CD4-positive, alpha-beta T cell treated with Interleukin-21 for 1 hour (primary cell): ENCODE measurements at places on chromosomes 6 and 20.

DNA sequence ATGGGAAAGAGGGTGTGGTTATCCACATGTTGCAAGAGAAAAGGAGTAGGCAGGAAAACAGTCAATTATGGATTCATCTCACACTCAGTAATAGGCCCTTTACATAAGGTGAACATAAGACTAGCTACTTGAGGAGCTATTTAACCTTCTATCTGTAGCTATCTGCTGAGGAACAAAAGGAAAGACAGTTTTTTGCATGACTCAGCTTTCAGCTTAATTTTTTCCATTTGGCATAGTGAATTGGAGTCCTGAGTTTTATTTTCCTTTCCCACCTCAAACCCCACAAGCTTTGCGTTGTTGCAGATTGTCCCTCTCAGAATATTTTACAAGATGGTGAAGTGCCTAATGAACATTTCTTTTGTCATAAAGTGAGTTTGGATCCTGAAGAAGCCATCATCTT is 32.4 kb downstream of the UBD start:
- DNase-seq: no peak

GRCh38 chr6:131398176-131398575 is 174.8 kb upstream of the ARG1 start:
- DNase-seq: no peak

DNA sequence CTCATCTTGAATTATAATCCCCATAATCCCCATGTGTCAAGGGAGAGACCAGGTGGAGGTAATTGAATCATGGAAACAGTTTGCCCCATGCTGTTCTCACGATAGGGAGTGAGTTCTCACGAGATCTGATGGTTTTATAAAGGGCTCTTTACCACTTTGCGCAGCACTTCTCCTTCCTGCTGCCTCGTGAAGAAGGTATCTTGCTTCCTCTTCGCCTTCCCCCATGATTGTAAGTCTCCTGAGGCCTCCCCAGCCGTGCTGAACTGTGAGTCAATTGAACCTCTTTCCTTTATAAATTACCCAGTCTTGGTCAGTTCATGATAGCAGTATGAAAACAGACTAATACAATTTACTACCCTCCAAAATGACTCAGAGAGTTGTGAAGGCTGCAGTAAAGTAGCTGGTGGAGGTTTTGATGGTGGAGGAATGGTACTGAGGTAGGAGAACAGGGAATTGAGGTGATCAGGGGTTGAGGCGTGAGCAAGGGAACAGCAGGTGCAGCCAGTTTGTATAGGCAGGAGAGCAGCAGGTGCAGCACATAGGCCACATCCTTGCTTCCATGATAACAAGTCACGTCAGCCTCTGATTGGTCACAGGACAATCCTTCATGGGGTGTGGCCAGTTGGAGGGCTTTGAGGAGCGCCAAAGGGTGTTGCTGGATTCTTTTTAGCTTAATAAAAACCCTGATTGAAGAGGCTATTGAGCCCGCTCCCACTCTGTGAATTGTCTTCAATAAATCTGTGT is 150.0 kb downstream of the CDC5L start:
- no peak for DNase-seq

- DNase-seq: no peak
Observed at GRCh38 chr20:20733943-20734342, 21.5 kb upstream of the RALGAPA2 start.

DNA sequence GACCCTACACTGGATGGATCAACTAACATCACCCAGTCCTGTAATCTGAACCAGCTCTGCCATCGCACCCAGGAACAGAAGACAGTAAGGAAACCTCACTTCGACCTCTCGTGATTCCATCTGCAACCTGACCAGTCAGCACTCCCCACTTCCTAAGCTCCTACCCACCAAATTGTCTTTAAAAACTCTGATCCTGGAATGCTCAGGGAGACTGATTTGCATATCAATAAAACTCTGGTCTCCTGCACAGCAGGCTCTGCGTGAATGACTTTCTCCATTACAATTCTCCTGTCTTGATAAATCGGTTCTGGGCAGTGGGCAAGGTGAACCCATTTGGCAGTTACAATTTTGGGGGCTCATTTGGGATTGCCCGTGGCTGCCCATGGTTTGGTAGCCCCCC is 18.3 kb upstream of the AGPAT4 start:
- DNase-seq: no peak

DNA sequence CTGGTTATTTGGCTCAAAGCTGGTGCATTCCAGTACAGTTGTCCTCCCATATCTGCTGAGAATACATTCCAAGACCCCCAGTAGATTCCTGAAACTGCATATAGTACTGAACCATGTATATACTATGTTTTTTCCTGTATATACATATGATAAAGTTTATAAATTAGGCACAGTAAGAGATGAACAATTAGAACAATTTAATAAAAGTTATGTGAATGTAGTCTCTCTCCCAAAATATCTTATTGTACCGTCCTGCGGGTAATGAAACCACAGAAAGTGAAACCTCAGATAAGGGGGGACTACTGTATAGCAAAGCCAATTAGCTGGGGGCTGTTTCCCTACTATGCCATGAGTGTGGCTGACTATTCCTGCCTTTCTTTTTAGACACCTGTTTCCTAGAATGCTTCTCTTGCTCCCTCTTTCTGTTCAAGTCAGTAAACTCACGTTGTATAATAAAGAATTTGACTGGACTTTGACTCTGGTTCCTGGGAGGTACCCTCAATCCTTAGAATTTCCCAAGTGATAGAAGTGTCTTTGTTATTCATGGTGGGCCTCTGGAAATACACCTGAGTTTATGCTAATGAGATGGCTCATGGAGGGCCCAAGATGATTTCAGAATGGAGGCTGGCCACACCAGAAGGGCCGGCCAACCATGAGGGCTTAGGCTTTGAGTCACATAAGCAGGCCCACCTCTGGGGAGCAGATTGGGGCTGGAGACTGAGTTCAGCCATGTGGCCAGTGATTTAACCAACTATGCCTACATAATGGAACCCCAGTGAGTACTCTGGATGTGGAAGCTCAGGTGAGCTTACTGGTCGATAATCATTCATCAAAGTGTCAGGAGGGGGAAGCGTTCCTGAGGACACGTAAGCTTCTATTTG is 689 bp upstream of the BLOC1S5 start:
- no peak for DNase-seq
